ENCODE measurements at places on chromosomes 1 and 21. TPM values are rescaled to one million over a fixed set of nuclear protein-coding genes. Genes with fewer than 3 reads are reported as not detected.

DNA sequence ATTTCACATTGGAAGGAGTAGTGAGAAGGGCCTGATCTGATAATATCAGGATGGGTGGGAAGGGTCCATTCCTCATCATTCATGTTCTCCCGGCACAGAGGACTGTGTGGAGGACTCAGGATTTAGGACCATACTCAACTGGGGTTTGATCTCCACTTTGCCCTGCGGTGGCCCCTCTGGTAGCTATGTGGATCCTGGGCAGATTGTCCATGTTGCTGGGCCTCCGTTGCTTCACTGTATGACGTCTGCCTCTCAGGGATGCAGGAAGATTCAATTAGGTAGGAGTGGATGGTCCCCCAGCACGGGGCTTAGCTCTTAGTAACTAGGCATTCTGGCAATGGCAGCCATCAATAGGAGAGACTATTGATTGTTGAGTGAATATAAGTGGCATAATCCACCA, 2.3 kb downstream of the ETS2 start:
- DNase-seq: no peak

- DNase-seq: no peak
Measured at GRCh38 chr1:164675342-164675904, 116.4 kb downstream of the PBX1 start.

GRCh38 chr1:30732277-30732996, 9.1 kb upstream of the MATN1 start:
- no peak for DNase-seq

- no peak for DNase-seq
Measured at GRCh38 chr1:109399326-109399957, 1.7 kb upstream of the SORT1 start.

KLF17 gene
- total RNA-seq: not detected

GRCh38 chr1:180926164-180926981, 13.7 kb downstream of the KIAA1614 start:
- DNase-seq: no peak

F13B gene
- total RNA-seq: not detected

DNA sequence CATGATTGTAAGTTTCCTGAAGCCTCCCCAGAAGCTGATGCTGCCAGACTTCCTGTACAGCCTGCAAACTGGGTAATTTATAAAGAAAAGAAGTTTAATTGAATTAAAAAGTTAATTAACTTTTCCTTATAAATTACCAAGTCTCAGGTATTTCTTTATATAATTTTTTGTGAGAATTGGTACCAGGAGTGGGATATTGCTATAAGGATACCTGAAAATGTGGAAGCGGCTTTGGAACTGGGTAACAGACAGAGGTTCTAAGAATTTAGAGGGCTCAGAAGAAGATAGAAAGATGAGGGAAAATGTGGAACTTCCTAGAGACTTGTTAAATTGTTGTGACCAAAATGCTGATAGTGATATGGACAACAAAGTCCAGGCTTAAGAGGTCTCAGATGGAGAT, 163.1 kb downstream of the PTPRU start:
- no peak for DNase-seq

GRCh38 chr1:158055854-158056253, 62.4 kb downstream of the KIRREL1 start:
- DNase-seq: no peak

- no peak for DNase-seq
Measured at GRCh38 chr21:32519945-32520874, 65.1 kb downstream of the TCP10L start.

DNA sequence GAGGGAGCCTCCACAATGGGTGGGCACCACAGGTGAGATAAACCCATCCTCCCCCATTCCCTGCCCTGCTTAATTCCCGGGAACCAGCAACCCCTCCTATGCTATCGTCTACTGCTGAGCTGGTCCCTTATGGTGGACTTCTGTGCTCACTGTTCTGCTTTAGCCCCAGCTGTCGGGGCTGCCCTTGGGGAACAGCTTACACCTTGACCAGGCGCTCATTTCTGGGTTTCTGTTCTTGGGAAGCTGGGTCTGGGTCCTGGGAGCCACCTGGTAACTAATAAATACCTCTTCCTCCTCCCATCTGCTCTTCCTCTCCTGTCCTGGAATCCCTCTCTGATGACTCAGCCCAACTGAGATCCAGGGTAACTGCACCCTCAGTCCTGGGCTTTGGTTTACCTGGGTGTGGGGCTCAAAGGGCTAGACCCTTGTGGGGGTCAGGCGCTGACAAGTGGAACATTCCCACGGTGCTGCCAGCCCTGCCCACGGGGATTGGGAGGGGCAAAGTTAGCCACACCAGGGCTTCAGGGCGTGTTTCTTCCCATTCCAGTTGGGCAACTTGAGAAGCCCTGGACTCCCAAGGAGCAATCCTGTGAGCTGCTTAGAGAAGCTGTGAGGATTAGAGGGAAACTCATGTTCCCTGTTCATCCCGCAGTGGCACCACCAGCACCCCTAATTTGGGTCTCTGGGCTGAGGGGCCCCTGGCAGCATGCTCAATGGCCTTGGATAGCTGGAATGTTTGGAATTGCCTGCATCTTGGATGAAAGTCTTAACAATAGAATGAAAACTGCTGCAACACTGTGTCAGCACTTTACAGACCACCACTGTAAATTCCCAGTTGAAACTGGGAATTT, 1.6 kb downstream of the PCAT6 start:
- DNase-seq: no peak

GRCh38 chr1:27970401-27970800, 10.6 kb downstream of the XKR8 start:
- DNase-seq: peak; percentile 69

S100A14 gene
- 2.4 TPM for total RNA-seq

DNA sequence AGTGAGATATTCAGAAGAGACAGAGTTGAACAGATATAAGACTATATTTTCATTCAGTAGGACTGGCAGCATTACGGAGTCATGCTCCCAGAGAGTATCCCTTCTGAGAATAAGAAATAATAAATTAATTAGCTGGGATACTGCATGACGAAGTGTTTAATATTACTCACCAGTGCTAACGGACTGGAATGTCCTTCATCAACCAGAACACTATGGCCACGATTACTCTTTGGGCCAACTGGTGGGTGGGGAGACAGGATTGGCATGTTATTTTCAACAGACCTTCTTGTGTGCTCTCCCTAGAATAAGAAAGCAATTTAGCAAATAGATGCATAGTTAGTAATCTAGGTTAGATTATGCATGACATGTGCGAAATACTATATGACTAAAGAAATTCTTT, 32.4 kb downstream of the ERICH3 start:
- DNase-seq: no peak

- DNase-seq: no peak
Measured at GRCh38 chr1:208208132-208208487, 36.1 kb downstream of the PLXNA2 start.

CD34 gene
- 76.7 TPM for total RNA-seq
